ENCODE measurements at places on chromosomes 5 and 9. TPM values are rescaled to one million over a fixed set of nuclear protein-coding genes. Genes with fewer than 3 reads are reported as not detected.
A peak's percentile ranks its signal among the peaks of the same experiment; 100 is the strongest.

- DNase-seq: peak; percentile 74
These were observed 92.9 kb upstream of the MTAP start for GRCh38 chr9:21709464-21710058.

DNA sequence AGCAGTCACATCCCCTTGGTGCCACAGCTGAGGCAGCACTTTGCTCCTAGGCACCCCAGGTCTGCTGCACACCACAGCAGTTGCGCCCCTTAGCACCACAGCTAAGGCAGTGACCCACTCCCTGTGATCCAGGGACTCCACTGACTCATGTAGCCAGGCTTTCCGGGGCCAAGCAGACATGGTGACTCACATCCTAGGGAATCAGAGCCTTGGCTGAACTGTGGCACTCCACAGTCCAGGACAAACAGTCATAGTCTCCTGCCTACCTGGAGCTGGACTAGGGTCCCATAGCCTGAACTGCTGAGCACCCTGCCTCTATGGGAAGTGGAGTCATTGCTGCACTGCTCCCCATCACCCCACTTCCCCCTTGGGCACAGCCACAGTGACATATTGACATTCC, 338.7 kb downstream of the NPR3 start:
- no peak for DNase-seq

OBP2B gene
- not detected for total RNA-seq

PRDM9 gene
- not detected for total RNA-seq

PAM gene
- total RNA-seq: 111 TPM

- no peak for DNase-seq
These were observed 617.3 kb upstream of the ST8SIA4 start for GRCh38 chr5:101520417-101520816.

- no peak for DNase-seq
These were observed 109.1 kb downstream of the FGF1 start for GRCh38 chr5:142576804-142577203.

LCN1 gene
- total RNA-seq: not detected

DNA sequence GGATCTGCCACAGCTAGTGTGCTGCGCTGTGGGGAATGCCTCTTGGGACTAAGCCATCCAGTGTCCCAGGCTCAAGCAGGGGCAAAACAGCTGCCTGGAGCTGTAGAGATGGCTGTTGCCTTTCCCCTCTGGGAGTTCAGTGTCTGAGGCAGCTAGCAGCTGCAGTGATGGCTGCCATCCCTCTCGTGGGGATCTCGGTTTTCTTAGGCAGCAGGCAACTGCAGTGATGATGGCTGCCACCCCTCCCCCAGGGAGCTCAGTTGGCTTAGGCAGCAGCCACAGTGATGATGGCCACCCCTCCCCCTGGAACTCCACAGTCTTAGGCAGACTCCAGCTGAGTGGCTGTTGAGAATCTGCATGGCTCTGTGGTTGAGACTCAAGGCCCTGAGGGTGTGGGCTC, 1389.2 kb upstream of the NUDT12 start:
- DNase-seq: no peak

LECT2 gene
- not detected for total RNA-seq

- no peak for DNase-seq
These were observed 89.7 kb upstream of the CCDC152 start for GRCh38 chr5:42666869-42667268.

MPDZ gene
- 17.1 TPM for total RNA-seq

DNA sequence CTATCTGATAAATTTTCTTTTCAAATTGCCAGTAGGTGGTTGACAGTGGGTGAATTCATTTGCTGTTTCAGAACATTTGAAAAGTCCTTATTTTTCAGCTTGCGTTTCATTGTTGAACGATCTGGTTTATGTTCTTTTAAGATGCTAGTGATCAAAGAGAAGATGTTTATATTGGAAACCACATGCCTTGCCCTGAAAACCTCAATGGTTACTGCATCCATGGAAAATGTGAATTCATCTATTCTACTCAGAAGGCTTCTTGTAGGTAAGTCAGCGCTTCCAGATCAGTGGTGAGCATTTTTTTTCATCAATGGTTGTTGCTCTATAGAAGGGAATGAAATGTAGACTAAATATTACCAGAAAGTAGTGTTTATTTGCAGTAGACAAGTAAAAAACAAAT, 16.6 kb upstream of the CAVIN4 start:
- DNase-seq: no peak

OCLN gene
- total RNA-seq: 63.6 TPM

DNA sequence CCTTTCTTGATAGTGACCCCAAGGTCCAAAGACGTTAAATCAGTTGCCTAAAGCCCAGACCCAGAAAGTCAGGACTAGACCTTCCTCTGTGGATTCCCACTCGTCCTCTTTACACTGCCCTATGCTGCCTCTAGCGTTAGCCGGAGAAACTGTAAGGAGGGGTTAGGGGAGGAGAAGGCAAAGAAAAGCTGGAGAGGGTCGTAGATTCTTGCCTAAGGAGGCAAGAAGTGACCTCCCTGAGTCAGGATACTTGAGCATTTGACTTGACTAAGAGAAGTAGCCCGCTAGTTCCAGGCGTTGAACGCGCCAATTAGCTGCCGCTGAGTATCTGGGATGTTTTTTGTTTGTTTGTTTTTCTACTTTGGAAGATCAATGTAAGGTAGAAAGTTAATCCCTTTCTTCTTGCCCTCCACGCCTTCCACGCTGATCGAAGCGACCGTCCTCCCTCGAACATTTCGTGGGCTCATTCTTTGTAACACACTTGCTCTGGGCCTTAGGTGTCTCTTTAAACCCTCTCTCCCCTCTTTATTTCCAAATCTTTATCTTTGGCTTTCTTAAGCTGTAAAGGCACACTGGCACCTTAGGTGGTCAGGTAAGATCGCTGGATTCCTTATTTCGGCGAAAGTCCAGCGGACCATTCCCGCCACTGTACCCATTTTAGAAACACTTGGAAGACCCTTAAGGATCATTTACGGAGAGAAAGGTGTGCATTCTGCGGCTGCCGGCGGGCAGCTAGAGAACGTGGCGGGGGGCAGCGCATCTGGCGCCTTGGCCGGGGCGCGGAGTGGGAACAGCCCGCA, 5.1 kb upstream of the RGMB start:
- DNase-seq: peak; percentile 32

SPINK6 gene
- total RNA-seq: not detected

GRCh38 chr9:126624912-126625311, 11.2 kb downstream of the LMX1B start:
- DNase-seq: no peak

DNA sequence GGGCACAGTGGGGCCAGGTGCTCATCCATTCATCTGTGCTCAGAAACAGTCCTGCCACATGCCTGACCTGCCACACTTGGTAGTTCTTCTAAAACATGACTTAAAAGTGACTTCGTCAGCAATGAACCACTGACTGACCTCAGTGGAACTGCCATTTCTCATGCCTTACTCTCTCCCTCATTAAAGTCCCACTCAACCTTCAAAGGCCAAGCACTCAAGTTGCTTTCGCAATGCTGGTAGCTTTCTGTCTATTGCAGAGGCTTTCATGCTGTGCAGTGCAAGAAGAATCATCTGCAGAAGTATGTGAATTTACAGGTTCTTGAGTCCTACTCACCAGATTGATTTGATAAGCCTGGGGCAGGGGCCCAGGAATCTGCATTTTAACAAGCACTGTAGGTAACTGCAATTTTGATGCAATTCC, 23.9 kb downstream of the B4GALT1 start:
- no peak for DNase-seq
